Colonic mucosa (tissue), 4 donors: ENCODE measurements at places on chromosomes 1 and 21.
A peak's percentile ranks its signal among the peaks of the same experiment; 100 is the strongest.

DNA sequence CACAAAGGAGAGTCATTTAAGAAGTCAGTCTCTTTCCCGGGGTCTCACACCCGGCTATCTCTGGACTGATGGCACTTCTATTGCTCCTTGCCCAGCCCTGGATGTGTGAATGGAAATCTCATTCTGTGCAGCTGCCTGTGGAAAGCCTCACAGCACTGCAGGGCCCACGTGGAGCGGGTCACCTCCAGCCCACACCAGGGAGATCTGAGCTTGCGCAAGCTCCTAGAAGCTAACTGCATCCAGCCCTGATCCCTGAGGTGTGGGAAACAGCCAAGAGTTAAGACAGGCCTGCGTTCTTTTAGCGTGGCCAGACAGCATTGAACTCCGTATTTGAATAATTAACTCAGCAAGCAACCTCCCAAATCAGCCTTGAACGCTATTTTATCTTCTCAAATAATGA, 150.5 kb downstream of the LRIG2 start:
- no peak for DNase-seq

DNA sequence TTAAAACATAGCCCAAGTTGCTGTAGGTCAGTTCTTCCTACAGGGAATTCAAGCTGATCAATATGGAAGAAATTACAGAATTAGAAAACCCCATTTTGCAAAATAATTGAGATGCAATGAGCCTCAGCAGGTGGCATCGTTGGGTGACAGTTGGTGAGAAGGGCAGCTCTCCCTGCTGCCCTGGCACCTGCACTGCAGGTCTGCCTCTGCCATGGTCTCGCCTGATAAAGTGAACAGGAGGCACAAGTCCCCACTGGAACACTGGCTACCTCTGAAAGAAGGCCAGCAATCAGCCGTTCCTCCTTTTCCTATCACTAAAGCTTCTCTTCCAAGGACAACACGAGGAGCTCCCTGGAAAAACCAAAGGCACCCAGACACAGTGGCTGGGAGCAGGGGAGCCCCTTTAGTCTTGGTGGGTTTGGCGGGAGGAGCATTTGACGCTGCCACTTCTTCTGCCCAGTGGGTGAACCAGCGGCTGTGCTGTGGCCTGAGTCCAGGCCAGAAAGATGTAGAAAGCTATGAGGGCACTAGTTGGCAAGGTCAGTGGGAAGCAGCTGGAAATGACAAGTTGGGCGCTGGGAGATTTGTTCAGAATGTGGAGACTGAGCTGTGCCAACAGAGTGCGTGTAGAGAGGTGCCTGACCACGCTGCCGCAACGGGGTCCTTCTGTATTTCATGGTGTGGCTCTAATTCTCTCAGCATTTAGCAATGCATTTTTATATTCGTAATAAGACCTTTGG, 93.1 kb downstream of the RIPK4 start:
- DNase-seq: no peak

- DNase-seq: no peak
Measured at GRCh38 chr1:37888022-37888700, 28.8 kb upstream of the MTF1 start.

- no peak for DNase-seq
Measured at GRCh38 chr1:222784916-222785315, 29.9 kb upstream of the DISP1 start.

GRCh38 chr1:204288021-204288588, 71.6 kb downstream of the PLEKHA6 start:
- DNase-seq: peak; percentile 68
